ENCODE measurements at places on chromosomes 16 and 17. TPM values are rescaled to one million over a fixed set of nuclear protein-coding genes. Genes with fewer than 3 reads are reported as not detected.

GRCh38 chr17:21500064-21500463, 123.9 kb downstream of the KCNJ12 start:
- DNase-seq = no peak

DNA sequence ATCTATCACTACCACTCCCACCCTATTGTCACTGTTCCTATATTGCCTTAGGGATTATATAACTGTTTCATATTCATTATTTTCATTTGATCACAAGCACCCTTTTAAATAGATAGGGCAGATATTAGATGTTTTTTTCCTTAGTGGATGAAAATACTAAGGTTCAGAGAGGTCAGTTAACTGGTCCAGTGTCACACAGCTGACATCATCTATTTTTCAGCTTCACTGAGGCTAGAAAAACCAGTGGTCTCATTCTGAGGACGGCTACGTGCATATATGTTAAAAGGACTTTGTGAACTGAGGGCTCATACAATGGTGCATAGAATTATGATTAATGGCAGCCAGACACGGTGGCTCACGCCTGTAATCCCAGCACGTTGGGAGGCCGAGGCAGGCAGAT, 29.0 kb upstream of the RGS9 start:
- DNase-seq = no peak

DNA sequence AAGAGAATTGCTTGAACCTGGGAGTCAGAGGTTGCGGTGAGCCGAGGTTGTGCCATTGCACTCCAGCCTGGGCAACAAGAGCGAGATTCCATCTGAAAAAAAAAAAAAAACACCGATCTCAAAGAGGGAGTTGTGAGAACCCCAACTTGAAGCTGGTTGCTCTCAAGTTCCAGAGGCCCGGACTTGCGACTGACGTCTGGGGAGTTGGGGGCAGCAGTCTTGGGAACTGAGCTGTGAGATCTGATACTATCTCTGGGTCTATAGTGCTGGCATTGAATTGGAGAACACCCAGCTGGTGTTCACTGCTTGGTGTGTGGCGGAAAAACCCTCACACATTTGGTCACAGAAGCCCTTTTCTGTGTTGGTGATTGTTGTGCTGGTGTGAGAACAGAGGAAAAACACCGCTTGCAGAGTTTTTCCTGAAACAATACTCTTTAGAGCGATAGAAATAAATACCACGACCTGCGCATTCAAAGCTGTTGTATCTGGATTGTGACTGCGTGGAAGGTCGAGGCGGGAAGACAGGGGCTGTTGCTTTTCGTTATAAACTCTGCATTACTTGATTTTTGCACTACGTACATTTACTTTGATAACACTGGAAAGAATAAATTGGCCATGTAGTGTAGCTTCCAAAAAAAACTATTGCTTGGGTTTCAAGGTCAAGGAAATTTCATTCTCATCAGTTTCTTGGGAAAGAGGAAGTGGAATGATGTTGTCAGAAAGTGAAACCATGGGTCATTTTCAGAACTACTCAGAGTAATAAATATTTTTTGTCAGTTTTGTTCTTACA, 8.8 kb downstream of the SCIMP start:
- DNase-seq = no peak

DNA sequence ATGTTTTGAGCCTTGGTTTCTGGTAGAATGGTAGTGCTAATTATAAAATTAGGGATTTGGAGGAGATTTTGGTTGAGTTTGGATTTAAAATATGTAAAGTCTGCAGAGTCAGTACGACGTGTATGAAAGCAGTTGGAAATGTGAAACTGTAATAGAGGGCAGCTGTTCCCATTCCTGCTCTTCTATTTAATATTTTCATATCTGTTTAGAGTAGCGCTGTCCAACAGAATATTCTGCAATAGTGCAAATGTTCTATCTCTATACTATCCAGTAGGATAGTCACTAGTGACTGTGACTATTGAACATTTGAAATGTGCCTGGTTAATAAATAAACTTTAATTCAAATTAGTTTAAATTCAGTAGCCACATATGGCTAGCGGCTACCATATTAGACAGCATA, 443.4 kb upstream of the SOX9 start:
- no peak for DNase-seq

The MYL11 gene
- total RNA-seq = not detected

The KCNH4 gene
- 0.13 TPM for total RNA-seq

The DPEP3 gene
- total RNA-seq = 0.13 TPM
